Smooth muscle cell of the brain vasculature (primary cell): ENCODE measurements at places on chromosomes 12 and 14.

DNA sequence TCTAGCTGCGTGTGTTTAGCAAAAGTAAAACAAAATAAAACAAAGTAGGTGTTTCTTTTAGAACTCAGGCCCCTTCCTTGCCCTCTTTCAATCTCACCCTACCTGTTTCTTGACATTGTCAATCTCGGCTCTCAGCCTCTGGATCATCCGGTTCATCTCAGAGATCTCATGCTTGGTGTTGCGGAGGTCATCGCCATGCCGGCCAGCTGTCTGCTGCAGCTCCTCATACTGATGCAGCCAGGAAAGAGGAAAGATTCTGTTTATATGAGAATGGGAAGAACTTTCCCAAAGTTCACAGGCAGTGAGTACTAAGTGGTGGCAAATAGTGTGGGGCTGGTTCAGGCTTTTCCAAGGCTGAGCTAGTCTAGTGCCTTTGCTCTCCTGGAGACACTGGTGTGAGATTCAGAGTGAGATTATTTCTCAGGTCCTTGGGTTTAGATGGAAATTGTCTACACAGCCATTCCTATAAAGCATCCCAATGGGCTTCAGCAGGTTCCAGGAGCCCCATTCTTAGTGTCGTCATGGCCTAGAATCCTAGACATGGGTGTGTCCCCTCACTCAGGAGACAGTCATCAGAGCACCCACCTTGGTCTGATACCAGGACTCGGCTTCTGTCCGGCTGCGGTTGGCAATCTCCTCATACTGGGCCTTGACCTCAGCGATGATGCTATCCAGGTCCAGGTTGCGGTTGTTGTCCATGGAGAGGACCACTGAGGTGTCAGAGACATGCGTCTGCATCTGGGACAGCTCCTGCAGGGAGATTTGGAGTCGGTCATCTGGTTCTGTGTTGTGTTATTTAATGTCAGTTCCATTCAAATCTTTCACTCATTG, 3.0 kb downstream of the KRT5 start:
- DNase-seq, result no peak

DNA sequence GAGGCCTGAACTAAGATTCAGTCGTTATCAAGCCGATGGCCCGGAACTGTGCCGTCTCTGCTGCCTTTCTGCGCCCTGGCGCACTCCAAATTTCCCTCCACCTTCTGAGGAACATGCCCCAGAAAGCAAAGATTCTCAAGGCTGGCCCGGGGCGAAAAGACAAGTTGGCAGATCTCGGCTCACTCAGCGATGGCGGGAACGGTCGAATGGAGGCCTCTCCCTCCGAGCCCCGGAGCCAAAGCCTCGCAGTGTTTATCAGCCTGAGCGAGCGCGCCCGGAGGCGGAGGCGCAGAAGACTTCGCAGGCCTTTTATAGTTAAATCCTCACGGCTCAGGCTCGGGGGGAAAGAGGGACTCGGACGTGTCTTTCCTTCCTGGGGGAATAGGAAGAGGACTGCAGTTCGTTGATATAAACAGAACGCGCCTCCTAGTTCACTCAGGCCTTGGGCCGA, 5.6 kb downstream of the TBX5 start:
- no peak for DNase-seq

- DNase-seq, result no peak
Measured at GRCh38 chr12:93827179-93827578, 150.0 kb downstream of the CRADD start.

DNA sequence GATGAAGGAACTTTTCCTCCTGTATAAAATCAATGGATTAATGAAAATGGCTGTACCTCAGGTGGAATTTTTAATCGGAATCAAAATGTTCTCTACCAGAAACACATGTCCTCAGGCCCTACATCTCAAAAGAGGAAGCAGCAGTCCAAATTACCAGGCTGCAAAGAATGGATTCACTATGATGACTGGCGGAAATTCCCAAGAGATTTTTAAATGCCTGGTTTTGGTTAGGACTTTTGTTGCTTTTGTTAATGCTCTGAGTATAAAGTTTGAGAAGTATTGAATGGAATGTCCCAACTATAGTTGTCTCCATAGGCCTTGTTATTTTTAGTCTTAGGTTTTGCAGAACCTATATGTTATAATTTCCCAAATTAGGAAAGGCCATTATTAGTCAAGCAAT, 11.2 kb upstream of the IFNG start:
- no peak for DNase-seq

GRCh38 chr12:71158361-71158882, 623 bp upstream of the TSPAN8 start:
- no peak for DNase-seq

- no peak for DNase-seq
Measured at GRCh38 chr12:106907411-106907810, 48.3 kb upstream of the TMEM263 start.

DNA sequence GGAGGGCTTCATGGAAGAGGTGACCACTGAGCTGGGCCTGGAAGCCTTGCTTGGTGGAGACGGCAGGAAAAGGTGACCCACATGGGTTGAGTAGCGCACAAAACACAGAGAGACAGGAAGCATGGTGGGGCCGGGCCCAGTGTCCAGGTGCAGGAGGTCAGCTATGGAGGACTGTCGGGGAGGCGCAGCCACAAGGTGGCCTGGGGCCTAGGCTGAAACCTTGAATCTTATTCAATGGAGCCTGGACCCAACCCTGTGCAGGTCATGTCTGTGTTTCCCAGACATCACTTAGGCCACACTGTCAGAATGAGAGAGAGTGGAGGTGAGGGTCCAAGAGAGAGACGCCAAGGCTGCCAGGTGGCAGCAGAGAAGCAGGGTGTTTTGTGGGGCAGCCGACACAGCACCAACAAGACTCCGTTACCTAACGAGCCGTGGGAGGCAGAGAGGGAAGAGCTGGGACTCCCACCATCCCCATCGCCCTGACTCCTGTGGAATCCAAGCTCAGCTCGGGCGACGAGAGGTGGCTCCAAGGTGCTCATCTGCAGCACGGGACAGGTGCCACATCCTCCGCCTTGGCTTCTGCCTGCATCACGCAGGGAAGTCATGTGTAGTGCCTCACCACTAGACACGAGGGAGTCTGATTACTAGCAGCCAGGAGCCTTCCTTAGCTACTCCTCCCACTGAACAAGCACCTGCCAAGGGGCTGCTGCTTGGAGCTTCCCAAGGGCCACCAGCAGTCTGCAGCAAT, 38.7 kb downstream of the DEGS2 start:
- DNase-seq, result no peak

DNA sequence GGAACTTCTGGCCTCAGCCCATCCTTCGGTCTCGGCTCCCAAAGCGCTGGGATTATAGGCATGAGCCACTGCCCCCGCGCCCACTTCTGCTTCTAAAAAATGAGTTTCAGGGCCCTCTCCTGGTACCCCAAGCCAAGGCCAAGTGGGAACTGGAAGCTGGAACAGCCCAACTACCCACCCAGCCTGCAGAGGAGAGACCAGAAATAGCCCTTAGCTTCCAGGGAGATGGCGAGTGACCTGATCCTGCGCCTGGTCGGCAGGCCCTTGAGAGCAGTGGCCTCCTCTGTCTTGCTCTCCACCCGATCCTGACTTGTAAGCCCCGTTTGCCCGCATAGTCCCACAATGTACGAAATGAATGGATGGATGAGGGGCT, 31.2 kb upstream of the PLEKHG6 start:
- DNase-seq, result no peak

- DNase-seq, result no peak
Measured at GRCh38 chr12:79521576-79521975, 169.2 kb downstream of the PAWR start.
